ENCODE measurements at places on chromosomes 7 and 10.

- DNase-seq: no peak
Measured at GRCh38 chr10:486666-487322, 202.7 kb downstream of the DIP2C start.

DNA sequence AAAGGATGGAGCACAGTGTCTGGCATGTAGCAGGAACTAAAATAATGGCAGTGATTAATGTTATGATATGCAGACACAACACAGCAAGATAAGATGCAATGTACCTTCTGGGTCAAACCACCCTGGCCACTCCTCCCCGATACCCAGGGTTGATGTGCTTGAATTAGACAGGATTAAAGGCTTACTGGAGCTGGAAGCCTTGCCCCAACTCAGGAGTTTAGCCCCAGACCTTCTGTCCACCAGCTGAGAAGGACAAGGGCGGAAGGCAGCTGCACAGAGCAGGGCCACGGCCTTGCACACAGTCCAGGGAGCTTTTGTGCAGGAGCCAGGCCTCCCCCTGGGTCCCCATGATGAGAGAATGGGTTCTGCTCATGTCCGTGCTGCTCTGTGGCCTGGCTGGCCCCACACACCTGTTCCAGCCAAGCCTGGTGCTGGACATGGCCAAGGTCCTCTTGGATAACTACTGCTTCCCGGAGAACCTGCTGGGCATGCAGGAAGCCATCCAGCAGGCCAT, at the start of gene RBP3:
RBP3 (plus strand) TSS at position 226 of the 514 bp plus-strand sequence; CDS start at position 348, 122 bp downstream.
- DNase-seq: no peak

DNA sequence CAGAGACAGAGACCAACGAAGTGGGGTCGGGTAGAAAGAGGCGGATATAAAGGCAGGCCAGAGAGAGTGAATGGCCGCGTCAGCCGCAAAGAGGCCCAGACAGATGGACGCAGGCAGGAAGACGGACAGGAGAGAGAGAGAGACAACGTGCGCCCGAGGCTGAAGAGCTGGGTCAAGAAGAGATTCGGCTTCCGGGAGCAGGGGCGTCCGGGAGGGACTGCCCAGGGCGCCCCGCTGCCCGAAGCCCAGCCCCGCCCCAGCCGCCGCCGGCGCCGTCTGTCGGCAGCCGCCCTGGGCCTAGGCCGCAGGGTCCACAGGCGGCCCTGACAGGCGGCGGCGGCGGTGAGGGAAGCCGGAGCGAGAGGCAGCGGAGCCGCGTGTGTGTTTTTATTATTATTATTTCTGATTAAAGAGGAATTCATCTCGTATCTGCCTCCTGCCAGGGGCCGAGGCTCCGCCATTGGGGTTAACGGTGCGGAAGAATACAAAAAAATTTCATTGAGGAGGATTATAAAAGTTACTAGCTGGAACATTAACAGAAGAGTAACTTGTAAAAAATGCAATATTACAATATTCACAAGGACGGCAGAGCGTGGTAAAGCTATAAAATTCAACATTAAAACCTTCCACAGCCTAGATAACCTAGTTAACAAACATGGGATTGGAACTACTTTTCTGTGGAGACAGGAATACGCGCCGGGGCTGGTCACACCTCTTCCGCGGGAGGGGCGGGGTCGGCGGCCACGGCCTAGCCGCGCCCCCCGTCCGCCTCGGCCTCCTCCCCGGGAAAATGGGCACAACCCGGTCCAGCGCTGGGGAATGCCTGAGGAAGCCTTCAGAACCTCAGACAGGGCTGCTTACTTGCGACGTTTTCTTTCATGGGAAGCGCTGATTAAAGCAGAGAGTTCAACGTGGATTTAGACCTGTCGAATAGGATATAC, 29.7 kb upstream of the PAX2 start:
- DNase-seq: no peak

GRCh38 chr10:6637053-6637452, 57.0 kb upstream of the PRKCQ start:
- DNase-seq: no peak

DNA sequence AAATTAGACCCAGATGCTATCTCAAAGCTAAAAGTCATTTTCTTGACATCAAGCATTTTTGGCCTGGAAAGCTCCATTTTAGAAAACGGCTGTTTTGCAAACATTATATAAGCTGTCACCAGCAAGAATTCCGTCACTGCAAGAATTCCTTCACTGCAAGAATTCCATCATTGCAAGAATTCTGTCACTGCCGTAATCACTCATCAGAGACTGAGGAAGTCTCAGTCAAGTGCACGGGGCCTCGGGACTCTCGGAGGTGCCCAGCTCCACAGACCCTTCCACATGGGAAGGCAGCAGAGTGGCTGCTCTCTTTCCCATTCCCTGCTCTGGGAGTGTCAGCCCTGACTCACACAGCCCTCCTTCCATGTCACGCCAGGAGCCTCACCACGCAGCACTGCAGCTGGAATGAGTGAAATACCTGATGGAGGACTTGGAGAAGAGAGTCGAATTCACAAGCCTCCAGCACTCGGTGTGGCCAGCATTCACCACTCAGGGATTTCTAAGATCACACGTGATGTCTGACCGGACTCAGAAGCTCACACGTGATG, 168.3 kb downstream of the PTPRN2 start:
- no peak for DNase-seq

DNA sequence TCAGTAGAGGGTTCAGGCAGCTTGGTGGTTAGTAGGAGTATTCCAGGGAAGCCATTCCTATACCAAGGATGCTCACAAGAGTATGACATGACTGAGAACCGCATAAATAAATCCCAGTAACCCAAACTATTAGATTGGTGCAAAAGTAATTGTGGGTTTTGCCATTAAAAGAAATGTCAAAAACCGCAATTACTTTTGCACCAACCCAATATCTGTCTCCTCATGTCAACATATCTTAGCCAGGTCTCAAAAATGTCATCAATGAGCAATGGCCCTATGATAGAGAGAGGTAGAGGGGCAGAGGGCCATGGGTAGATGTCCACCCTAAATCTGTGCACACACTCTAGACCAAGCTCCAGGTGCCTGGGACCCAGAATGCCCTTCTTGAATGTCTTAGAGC, 23.6 kb downstream of the NEUROD6 start:
- DNase-seq: no peak

GRCh38 chr7:142997456-142997989, 29.4 kb downstream of the OR9A2 start:
- DNase-seq: no peak

- no peak for DNase-seq
Measured at GRCh38 chr10:74593470-74593869, 232.9 kb upstream of the KAT6B start.

DNA sequence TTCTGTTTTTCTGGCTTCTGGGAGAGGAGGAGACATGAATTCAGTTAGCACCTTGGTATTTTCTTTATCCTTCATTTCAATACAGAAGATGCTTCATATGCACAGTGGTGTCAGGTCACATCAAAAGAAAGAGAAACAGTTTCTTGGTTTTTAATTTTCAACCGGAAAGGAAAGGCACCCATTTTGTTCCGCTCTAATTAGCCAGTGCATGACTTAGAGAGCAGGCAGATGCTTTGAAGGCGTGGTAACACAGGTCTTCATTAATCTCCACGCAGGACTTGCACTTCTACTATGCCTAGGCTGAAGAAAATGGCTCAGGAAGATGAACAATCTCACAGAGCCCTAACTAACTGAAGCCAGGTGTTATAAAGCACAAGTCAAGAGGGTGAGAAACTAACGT, 70.4 kb upstream of the ATRNL1 start:
- DNase-seq: no peak

GRCh38 chr7:21160401-21160800, 267.5 kb upstream of the SP4 start:
- no peak for DNase-seq

DNA sequence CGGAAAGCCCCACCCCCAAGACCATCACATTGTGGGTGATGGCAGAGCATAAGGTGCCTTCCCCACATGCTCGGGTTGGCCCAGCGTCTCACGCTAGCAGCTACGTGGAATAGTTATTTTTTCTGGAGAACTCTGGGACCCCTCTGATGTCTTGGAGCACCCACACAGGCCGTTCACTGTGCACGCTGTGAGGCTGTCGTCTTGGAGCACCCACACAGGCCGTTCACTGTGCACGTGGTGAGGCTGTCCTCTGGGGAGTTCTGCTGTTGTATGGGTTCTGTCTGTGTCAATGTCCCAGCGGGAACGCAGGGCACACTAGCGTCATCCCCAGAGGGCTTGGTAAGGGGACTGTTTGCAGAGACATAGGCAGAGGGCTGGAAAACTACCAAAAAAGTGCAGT, 38.8 kb upstream of the FAM20C start:
- no peak for DNase-seq

GRCh38 chr7:48441848-48442492, 270.7 kb downstream of the ABCA13 start:
- no peak for DNase-seq

- DNase-seq: peak; percentile 25
Measured at GRCh38 chr10:15267496-15267895, 99.0 kb upstream of the NMT2 start.

DNA sequence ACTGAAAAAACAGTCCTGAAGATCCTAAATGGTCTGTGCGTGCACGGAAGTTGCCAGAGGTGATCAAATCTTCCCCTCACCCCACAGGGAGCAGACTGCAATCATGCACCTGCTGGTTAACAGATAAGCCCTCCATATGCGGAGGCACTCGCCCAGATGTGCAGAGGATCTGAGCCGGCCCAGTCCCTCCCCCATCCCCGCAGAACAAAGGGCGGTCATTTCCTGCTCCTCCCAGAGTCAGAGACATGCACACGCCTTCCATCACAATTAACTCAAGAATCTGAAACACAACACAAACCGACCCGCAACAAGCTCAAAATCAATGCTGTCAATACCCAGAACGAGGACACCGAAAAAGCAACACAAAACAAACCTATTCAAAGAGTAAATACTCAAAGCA, 24.2 kb downstream of the CRTAC1 start:
- DNase-seq: no peak

DNA sequence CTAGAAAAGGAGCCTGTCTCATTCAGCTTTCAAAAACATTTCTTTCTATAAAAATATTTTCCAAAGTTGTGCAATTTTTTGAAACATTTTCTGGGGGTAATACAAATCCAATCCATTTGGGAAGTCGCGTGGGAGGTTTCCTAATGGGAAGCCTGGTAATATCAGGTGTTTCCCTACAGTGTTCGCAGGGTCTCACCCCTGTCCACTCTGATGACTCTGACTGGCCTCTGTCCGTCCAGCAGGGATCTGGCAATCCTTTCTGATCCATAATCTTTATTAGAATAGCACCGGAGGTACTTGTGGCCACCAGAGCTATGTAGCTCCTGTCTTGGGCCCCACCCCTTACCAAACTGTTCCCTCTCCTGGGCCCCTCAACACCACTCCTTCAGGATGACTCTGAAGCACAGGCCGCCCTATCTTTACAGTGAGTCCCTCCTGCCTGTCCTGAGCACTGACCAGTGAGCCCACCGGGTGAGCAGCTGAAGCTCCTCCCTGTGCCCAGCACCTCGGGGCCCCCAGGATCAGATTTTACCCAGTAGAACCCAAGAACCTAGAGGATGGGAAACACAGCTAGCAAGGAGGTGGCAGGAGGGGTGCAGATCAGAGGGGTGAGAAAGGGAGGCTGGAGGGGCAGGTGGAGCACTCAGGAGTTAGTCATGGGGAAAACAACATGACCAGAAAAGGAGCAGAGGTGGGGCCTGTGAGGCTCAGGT, 84.8 kb downstream of the PTPRE start:
- no peak for DNase-seq

GRCh38 chr7:82164813-82165212, 278.8 kb downstream of the CACNA2D1 start:
- peak; percentile 31 for DNase-seq

DNA sequence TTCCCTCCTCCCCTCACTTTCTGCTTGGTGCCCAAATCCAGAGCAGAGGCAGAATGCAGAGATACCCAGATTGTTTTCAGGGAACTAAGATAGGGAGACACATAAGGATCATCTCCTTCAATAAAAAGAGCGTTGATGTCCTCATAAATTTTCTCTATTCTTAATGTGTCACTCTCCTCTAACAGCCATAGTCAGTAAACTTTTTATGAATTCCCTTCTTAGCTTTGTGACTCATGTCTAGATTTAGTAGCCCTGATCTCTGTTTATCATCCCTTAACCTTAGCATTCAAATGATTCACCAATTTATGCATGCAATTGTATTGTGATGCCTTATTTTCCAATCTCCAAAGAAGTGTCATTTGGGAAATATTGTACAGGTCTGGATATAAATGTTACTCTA, 995.5 kb upstream of the C7orf33 start:
- no peak for DNase-seq

DNA sequence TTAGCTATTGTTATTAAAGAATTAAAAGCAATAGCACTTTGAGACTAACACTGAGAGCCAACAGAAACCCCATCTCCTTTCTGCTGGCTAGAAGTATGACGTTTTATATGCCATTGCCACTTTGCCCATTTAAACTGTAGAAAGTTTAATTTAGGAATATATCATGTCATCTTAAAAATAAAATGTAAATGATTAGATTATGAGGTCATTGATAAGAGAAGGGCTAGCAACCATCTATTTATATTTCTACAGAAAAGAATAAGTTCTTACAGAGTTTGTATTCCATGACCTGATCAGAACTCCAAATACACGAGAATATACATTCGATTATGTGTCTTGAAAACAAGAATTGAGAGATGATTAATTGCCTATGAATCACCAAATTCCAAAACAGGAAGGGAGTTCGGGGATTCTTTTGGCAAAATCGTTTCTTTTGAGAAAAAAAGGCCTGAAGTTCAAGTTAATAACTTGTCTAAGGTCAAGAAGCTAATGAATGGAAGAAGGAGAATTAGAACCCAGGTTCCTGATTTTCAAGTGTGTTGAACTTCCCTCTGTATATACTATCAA, 227.0 kb downstream of the TRIL start:
- DNase-seq: peak; percentile 17

DNA sequence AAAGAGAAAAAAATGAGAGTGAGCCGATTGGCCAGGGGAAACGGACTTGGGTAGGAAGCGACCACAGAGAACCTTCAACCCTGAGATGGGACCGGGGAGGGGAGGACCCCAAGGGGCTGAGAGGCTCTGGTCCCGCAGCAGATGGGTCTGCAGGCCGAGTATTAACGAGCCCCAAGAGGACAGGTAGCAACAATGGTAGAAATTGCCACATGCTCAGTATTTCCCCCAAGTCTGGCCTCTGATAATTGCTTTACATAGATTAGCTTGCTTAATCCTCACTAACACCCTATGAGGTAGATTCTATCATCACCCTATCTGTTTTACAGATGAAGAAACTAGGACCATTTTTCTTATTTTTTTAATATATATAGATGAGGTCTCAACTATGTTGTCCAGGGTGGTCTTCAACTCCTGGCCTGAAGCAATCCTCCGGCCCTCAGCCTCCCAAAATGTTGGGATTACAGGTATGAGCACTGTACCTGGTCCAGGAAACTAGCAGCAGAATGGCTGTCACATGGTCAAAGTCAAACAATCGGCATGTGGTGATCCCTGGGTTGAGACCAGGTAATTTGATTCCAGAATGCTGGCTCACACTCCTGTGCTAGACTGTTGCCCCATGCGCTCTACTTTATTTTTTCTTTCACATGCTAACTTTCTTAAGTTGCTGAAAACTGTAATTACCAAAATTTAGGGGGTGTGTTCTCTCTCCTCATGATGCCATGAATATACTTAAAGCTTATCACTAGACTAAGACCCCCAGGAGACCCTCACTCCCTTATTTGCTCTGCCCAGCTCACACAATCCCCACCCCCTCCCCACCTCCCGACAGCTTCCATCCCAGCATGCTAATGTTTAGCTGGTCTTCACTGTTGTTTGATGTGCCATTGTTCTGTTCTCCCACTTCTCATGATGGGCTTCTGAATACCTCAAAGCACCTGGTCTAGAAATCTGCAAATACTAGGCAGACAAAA, 67.9 kb upstream of the AFAP1L2 start:
- no peak for DNase-seq

GRCh38 chr7:99024066-99024465, 119.8 kb downstream of the SMURF1 start:
- no peak for DNase-seq

GRCh38 chr7:140229591-140230515, 53.1 kb upstream of the KDM7A start:
- no peak for DNase-seq

Measured in dermis blood vessel endothelial cell (primary cell).